CD8-positive, alpha-beta memory T cell (primary cell): ENCODE measurements at places on chromosomes 1 and 21. TPM values are rescaled to one million over a fixed set of nuclear protein-coding genes. Genes with fewer than 3 reads are reported as not detected.

EXO1 gene
- 65.8 TPM for total RNA-seq

TFF1 gene
- not detected for total RNA-seq

PTGER3 gene
- total RNA-seq: not detected

SPRR2F gene
- not detected for total RNA-seq

PINK1 gene
- total RNA-seq: 9.2 TPM

TNFRSF25 gene
- total RNA-seq: 90.8 TPM

MPL gene
- not detected for total RNA-seq

FMO2 gene
- not detected for total RNA-seq
